T-cell (primary cell): ENCODE measurements at places on chromosomes 1 and 21. TPM values are rescaled to one million over a fixed set of nuclear protein-coding genes. Genes with fewer than 3 reads are reported as not detected.

- DNase-seq = no peak
Observed at GRCh38 chr1:59596432-59596831, 218.3 kb upstream of the HOOK1 start.

- DNase-seq = no peak
Observed at GRCh38 chr1:65330822-65331221, 21.5 kb downstream of the DNAJC6 start.

GRCh38 chr1:51878616-51879336 lies at the start of gene NRDC:
Gene NRDC, minus strand, starts transcription at chr1:51878727. Its CDS starts 112 bp downstream, at chr1:51878615.
- peak; percentile 100 for DNase-seq

GRCh38 chr1:59015708-59016107 lies 231.9 kb upstream of the JUN start:
- DNase-seq = no peak

- no peak for DNase-seq
Observed at GRCh38 chr1:73180397-73181189, 898.3 kb upstream of the NEGR1 start.

- DNase-seq = peak; percentile 24
Observed at GRCh38 chr1:183472488-183473216, at the start of gene SMG7. Gene SMG7, plus strand, starts transcription at chr1:183472499. Its CDS starts 122 bp downstream, at chr1:183472621.

- no peak for DNase-seq
Observed at GRCh38 chr1:39354572-39354971, 136.9 kb upstream of the BMP8A start.

DNA sequence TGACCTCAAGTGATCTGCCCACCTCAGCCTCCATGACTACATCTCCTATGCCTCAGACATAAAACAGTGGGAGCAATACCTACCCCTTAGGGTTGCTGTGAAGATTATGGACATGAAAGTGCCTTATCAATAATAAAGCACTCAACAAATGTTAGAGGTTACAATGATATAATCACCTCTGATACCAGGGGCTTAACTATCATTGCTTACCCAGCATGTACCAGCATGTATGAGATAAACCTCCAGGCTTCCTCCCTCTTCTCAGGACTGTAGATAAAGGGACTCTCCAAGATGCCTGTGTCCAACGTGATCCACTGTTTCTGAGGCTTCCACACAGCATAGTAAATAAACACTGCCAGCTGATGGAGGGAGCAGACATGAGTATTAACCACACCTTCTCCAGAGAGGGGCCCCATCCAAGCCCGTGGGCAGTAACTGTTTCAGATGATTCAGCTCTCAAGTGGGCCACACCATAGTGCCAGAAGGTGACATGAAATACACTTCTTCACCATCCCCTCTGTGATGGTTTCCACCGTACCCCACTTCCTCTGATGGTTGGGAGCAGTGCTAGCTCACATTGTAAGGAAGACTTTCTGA lies 26.2 kb downstream of the RHBDL2 start:
- no peak for DNase-seq

- no peak for DNase-seq
Observed at GRCh38 chr1:162353078-162353477, 23.6 kb downstream of the SPATA46 start.

GRCh38 chr1:214604523-214604922 lies 1.5 kb downstream of the CENPF start:
- DNase-seq = no peak

DNA sequence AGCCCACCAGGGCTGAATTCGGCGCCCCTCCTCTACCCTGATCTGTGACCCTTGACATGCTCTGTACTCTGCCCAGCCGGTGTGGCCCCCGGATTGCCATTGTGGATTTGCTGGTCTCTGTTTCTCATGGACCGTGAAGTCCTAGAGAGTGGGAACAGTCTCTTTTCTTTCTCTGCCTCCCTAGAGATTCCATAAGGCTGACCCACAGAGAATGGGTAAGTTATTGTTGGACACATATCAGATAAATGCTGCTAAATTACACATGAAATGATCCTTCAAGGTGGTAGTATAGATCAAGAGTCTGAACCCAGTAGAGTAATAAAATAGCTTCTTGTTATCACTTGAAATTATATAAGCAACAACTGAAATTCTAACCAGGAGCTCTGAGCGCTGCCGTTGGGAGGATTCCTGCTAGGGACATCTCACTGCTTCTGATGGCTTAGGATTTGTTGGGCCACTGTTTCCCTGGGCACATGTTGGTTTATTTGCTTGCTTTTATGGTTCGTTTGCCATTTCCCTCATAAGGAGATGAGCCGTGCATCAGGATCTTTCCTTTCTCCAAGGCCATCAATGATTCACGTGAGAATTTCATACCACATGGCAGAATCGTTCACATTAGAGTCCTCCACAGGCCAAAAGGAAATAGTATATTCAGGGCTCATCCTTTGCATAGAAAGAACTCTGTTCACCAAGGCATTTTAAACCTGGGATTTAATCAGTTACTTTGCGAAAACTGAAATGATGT lies 111.9 kb downstream of the ZBTB18 start:
- DNase-seq = no peak

The PCAT6 gene
- 0.44 TPM for total RNA-seq

The MYOG gene
- not detected for total RNA-seq

The HSPA6 gene
- total RNA-seq = 22.7 TPM

The PERM1 gene
- not detected for total RNA-seq

The AZIN2 gene
- total RNA-seq = 5.6 TPM

The SEC22B gene
- total RNA-seq = 32.2 TPM

The TYW3 gene
- 13.7 TPM for total RNA-seq

The CCDC181 gene
- total RNA-seq = not detected

The GBP7 gene
- 0.25 TPM for total RNA-seq
